Transverse colon (tissue), 4 donors: ENCODE measurements at places on chromosomes 7 and 10. TPM values are rescaled to one million over a fixed set of nuclear protein-coding genes. Genes with fewer than 3 reads are reported as not detected.

DNA sequence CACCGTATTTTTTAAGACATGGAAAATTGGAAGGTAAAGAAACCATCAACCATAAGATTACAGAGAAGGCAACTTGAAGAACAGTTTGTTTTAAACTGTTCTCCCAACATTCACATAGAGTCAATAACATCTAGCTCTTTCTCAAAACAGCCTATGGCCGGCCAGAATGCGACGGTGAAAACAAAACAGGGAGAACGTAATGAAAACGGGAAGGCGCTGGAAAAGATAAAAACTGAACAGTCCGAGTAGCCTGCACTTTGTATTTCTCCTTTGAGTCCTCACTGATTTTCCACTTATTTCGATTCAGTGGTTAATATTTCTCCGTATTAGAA lies 637 bp downstream of the MICU1 start:
- DNase-seq, result no peak

- peak; percentile 4 for DNase-seq
Observed at GRCh38 chr10:43046288-43046991, 30.4 kb upstream of the RET start.

- DNase-seq, result peak; percentile 66
Observed at GRCh38 chr10:98309366-98310355, 41.7 kb upstream of the LOXL4 start.

DNA sequence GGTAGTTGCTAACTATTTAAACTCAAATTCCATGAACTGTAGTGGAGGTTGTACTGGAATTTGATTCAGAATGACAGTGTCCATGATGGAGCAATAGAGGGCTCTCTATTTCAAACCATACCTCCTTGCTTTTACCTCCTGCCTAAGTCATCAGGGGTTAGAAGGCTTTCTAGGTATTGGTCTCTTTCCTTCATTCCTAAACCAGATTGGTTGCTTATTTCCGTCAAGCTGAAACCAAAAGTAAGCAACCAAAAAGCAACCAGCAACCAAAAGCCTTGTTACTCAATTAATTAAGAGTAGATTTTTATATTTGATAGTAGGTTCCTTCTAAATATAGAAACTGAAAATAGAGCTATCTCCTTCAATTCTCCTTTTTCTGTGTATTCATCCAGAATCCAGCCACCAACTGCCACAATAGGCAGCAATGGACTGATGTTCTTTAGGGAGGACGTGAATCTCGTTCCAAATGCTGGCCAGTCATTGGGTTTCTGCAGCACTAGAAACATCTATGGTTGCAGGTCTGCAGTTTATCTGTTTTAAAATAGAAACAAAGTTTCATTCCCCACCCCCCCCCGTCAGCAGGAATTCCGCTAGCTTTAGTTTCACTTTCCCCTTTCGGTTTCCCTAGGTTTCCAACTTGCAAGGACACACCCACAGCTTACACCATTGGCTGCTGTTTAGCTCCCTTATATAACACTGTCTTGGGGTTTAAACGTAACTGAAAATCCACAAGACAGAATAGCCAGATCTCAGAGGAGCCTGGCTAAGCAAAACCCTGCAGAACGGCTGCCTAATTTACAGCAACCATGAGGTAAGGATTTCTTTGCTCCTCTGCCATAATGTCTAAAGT lies at the start of gene IFIT1:
TSS of gene IFIT1 (plus strand) at position 717 of the 850 bp plus-strand sequence. CDS start at position 807, 90 bp downstream.
- DNase-seq, result peak; percentile 59

- no peak for DNase-seq
Observed at GRCh38 chr7:17031906-17032551, 150.2 kb upstream of the AGR3 start.

DNA sequence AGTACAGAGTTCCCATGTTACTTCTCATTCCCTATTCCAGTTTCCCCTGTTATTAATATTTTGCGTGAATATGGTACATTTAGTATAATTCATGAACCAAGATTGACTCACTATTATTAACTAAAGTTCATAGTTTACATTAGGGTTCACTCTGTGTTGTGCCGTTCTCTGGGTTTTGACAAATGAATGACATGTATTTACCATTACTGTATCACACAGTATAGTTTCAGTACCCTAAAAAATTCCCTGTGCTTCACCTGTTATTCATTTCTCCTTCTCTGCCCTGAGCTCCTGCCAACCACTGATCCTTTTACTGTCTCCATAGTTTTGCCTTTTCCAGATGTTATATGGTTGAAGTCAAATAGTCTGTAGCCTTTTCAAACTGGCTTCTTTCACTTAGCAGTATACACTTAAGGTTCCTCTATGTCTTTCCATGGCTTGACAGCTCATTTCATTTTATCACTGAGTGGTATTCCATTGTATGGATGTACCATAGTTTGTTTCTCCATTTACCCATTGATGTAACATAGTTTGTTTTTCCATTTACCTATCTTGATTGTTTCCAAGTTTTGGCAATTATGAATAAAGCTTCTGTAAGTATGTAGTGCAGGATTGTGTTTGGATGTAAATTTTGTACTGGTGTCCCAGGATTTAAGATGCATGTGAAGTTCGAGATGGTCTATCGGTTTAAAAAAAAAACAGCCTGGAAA lies 58.8 kb downstream of the CDK14 start:
- DNase-seq, result no peak

- DNase-seq, result no peak
Observed at GRCh38 chr10:118968482-118968881, 61.0 kb upstream of the NANOS1 start.

GRCh38 chr10:71496927-71497762 lies 100.4 kb downstream of the CDH23 start:
- no peak for DNase-seq

GRCh38 chr10:84214612-84215235 lies 10.6 kb downstream of the LRIT2 start:
- DNase-seq, result peak; percentile 36

DNA sequence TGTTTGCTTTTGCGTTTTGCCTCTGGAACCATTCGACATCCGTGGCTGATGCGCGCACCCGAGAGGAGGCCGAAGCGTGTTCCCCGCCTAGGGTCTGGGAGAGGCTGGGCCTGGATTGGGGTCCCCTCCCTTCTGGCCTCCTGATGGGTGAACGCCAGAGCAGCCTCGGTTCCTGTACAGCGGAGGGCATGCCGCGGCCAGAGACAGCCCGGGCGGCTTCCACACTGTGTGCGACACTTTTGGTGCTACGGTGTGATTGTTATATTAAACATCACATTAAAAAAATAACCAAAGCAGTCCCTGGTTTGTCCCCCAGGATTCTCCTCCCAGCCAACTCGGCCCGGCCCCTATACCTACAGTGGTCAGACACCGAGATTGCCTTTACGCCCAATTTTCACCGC lies 3.7 kb upstream of the HOXA7 start:
- DNase-seq, result peak; percentile 37

GRCh38 chr7:142690554-142691182 lies 58.6 kb upstream of the PRSS1 start:
- no peak for DNase-seq

DNA sequence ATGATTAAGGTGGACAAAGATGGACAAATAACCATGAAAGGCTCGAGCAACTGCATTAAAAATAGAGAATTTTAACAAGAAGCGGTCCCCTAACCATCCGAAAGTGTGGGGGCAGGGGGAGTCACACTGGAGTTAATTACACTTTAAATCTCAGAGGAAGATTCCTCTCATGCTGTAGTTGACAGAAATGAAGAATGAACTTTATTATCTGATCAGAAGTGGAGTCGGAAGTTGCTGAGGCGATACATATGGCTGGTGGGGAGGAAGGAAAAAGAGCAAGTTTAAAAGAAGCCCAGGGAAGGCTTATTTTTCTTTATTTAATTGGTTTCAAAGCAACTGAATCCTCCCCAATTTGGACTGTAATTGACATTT lies 102.3 kb upstream of the FAM171A1 start:
- no peak for DNase-seq

- no peak for DNase-seq
Observed at GRCh38 chr10:10956681-10957542, 60.8 kb upstream of the CELF2 start.

GRCh38 chr7:21169667-21170580 lies 258.0 kb upstream of the SP4 start:
- no peak for DNase-seq

FKBP9 gene
- 173 TPM for total RNA-seq

SPDYE8 gene
- not detected for total RNA-seq

NXPH1 gene
- not detected for total RNA-seq
